ENCODE measurements at places on chromosomes 12 and 14. TPM values are rescaled to one million over a fixed set of nuclear protein-coding genes. Genes with fewer than 3 reads are reported as not detected.

DNA sequence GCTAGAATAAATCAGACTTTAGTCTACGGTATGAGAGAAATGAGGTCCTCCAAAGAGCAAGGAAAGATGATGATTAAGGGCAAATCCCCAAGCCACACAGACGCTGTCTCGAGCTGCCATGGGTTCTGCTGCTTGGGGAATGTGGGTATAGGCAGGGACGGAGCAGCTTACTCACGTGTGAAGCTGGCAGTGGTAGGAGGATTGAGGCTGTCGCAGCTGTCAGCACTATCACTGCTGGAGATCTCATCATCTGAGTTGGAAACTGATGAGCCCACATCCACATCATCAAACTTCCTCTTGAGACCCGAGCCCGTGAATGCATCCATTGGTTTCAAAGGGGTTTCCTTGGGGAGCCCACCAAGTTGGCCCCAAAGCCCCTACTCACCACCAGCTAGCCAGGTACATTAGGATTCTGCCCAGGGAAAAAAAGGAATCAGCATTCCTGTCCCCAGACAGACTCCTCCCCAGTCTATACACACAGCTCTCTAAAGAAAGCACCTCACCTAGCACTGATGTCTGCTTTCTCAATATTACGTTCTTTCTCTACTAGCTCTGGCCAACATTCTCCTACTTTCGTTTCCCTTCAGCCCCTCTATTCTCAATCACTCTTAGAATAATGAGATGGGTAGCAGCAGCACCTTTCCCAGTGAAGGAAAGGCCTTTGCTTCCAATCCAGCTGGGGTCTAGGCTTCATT is 7.0 kb downstream of the CSRNP2 start:
- no peak overlapping the region for H3K27ac ChIP-seq
- H3K36me3 ChIP-seq = no peaks in the 10 kb centered on the region
- DNase-seq = no peak
- H3K27me3 ChIP-seq = no peaks in the 10 kb centered on the region
- no peak overlapping the region for H3K4me3 ChIP-seq

- no peak for DNase-seq
- no peak overlapping the region for H3K27ac ChIP-seq
- no peaks in the 10 kb centered on the region for H3K27me3 ChIP-seq
- H3K4me3 ChIP-seq = no peak overlapping the region
- H3K36me3 ChIP-seq = no peaks in the 10 kb centered on the region
These were observed 113.4 kb downstream of the CRADD start for GRCh38 chr12:93790472-93791152.

DNA sequence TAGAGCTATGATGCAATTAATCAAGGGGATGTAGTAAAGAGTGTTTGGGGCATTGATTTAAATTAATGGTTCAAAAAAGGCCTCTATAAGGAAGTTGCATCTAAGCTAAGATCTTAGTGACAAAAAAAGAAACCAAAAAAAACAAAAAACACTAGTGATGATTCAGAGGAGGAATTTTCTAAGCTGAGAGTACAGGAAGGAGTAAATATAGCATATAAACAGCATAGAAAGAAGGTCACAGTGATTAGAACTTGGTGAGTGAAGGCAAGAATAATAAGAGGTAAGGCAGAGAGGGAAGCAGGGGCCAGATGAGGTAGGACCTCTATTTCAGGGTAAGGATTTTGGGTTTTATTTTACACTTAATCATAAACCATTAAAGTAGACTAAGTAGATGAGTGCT is 48.0 kb upstream of the PDZRN4 start:
- no peaks in the 10 kb centered on the region for H3K27me3 ChIP-seq
- no peak overlapping the region for H3K27ac ChIP-seq
- H3K4me1 ChIP-seq = no peaks in the 10 kb centered on the region
- H3K36me3 ChIP-seq = no peaks in the 10 kb centered on the region
- no peak overlapping the region for H3K4me3 ChIP-seq

DNA sequence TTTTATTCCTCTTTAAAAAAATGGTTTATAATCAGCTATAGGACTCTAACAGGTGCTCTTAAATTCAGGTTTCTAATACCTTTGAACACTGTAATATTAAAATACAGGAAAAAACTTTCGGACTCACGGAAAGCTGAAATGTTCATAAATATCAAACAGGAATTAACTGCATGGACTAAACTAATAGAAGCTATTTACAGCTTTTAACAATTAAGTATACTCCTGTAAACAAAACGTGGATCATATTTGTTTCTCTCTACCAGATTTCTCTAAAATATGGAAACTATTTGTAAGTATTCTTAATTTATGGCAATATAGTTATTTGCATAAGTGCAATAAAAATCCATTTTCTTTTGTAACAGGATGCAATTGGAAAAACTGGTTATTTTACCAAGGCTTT is 108.9 kb upstream of the RESF1 start:
- H3K36me3 ChIP-seq = no peaks in the 10 kb centered on the region
- H3K4me3 ChIP-seq = no peak overlapping the region
- H3K4me1 ChIP-seq = no peaks in the 10 kb centered on the region
- no peak overlapping the region for H3K27ac ChIP-seq

DNA sequence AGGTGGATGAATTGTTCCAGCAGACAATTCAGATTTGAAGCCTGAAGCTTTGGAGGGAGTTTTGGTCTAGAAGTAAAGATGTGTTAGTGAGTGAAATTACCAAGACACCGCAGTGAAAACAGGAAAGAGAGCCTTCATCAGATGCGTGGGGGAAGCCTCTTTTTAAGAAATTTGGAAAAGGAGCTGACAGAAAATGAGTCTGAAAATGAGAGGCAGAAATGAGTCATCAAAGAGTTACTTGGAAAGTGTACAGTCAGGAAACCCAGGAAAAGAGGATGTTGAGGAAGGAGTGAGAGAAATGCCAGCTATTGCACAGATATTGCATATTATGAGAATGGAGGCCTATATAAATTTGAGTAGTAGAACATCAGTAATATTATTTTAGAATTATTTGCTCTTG is 520.7 kb downstream of the NRXN3 start:
- H3K4me1 ChIP-seq = no peaks in the 10 kb centered on the region
- no peak overlapping the region for H3K27ac ChIP-seq
- DNase-seq = no peak
- H3K4me3 ChIP-seq = no peak overlapping the region
- H3K27me3 ChIP-seq = no peaks in the 10 kb centered on the region
- no peaks in the 10 kb centered on the region for H3K36me3 ChIP-seq

DNA sequence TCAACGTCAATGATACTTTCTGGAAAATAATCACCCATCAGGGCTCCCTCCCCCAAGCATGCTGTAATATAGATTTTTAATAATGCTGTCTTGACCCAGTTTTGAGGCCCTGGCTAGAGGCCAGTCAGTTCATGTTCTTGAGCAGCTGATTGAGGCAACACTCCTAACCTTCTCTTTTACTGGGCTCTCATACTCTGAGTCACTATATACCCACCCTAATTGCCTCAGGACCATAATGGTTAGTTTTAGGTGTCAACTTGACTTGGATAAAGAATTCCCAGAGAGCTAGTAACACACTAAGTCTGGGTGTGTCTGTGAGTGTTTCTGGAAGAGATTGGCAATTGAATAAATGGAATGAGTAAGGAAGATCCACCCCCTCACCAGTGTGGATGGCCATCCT is 527.0 kb upstream of the ATP2B1 start:
- H3K4me1 ChIP-seq = no peaks in the 10 kb centered on the region
- no peak overlapping the region for H3K4me3 ChIP-seq
- DNase-seq = no peak
- no peaks in the 10 kb centered on the region for H3K36me3 ChIP-seq
- H3K27ac ChIP-seq = no peak overlapping the region
- no peaks in the 10 kb centered on the region for H3K27me3 ChIP-seq

- H3K4me1 ChIP-seq = no peaks in the 10 kb centered on the region
- H3K36me3 ChIP-seq = no peaks in the 10 kb centered on the region
- H3K27me3 ChIP-seq = no peaks in the 10 kb centered on the region
- H3K4me3 ChIP-seq = no peak overlapping the region
- DNase-seq = no peak
These were observed 48.6 kb upstream of the RHOJ start for GRCh38 chr14:63155511-63156185.

- peaks cover 18% of the 10 kb centered on the region for H3K4me1 ChIP-seq
- H3K27ac ChIP-seq = peak overlapping the region; percentile 44
- no peak overlapping the region for H3K4me3 ChIP-seq
- H3K27me3 ChIP-seq = no peaks in the 10 kb centered on the region
These were observed 14.0 kb downstream of the EMP1 start for GRCh38 chr12:13210236-13211190.

- no peaks in the 10 kb centered on the region for H3K36me3 ChIP-seq
- H3K27me3 ChIP-seq = no peaks in the 10 kb centered on the region
- H3K27ac ChIP-seq = no peak overlapping the region
- H3K4me1 ChIP-seq = no peaks in the 10 kb centered on the region
- H3K4me3 ChIP-seq = no peak overlapping the region
- DNase-seq = no peak
These were observed 19.1 kb upstream of the RIN3 start for GRCh38 chr14:92494512-92494911.

GRCh38 chr14:105227346-105227745 is 21.0 kb upstream of the BTBD6 start:
- H3K27ac ChIP-seq = no peak overlapping the region

GRCh38 chr14:77230914-77231313 is 40.1 kb downstream of the NGB start:
- H3K27me3 ChIP-seq = no peaks in the 10 kb centered on the region
- no peak overlapping the region for H3K4me3 ChIP-seq
- H3K4me1 ChIP-seq = no peaks in the 10 kb centered on the region
- no peaks in the 10 kb centered on the region for H3K36me3 ChIP-seq
- DNase-seq = no peak
- no peak overlapping the region for H3K27ac ChIP-seq

GRCh38 chr14:54395716-54396115 is 1.1 kb upstream of the CDKN3 start:
- no peak overlapping the region for H3K27ac ChIP-seq
- H3K27me3 ChIP-seq = no peaks in the 10 kb centered on the region
- peaks cover 3% of the 10 kb centered on the region for H3K36me3 ChIP-seq
- no peak for DNase-seq

GRCh38 chr12:49678711-49679110 is 28.5 kb downstream of the FMNL3 start:
- H3K27me3 ChIP-seq = no peaks in the 10 kb centered on the region
- DNase-seq = no peak
- H3K36me3 ChIP-seq = no peaks in the 10 kb centered on the region
- no peaks in the 10 kb centered on the region for H3K4me1 ChIP-seq
- H3K27ac ChIP-seq = no peak overlapping the region
- H3K4me3 ChIP-seq = no peak overlapping the region

GRCh38 chr14:50007123-50007903 is 109.1 kb downstream of the VCPKMT start:
- no peaks in the 10 kb centered on the region for H3K27me3 ChIP-seq
- H3K27ac ChIP-seq = peak overlapping the region; percentile 75
- H3K36me3 ChIP-seq = no peaks in the 10 kb centered on the region
- no peak overlapping the region for H3K4me3 ChIP-seq

DNA sequence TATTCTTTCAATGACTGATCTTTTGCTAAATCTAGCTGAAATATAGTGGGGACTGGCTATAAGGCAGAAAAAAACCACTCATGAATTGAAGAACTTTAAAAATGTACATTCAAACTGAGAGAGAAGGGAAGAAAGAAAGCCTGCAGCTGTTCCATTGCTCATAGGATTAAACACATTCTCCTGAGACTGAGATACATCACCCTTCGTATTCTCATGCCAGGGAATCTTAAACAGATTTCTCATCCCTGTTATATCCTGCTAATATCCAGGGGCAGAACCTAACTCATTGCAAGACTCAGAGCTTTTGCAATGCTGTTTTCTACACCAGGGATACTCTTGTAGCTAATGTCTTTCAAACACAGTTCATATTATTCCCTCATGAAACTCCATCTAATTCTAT is 67.2 kb upstream of the ACSS3 start:
- no peak for DNase-seq
- H3K4me3 ChIP-seq = no peak overlapping the region
- no peaks in the 10 kb centered on the region for H3K27me3 ChIP-seq
- no peak overlapping the region for H3K27ac ChIP-seq
- H3K4me1 ChIP-seq = no peaks in the 10 kb centered on the region

DNA sequence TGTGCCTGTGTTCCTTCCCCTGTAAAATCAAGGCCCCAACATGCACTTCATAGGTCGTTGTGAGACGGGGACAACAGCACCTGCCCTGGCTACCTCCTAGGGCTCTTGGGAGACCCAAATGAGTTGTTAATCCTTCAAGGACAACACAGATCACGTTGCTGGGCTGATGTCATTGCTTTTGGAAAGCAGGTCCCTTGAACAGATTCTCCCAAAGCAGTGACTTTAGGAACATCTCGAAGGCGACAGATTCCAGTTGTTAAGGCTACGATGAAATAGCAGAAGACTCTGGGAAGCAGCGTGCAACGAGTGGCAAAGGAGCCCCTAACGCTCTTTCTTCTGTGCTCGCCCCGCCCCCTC is 26.2 kb upstream of the MAP1LC3B2 start:
- peak overlapping the region; percentile 91 for H3K27ac ChIP-seq
- H3K27me3 ChIP-seq = no peaks in the 10 kb centered on the region
- DNase-seq = no peak

DNA sequence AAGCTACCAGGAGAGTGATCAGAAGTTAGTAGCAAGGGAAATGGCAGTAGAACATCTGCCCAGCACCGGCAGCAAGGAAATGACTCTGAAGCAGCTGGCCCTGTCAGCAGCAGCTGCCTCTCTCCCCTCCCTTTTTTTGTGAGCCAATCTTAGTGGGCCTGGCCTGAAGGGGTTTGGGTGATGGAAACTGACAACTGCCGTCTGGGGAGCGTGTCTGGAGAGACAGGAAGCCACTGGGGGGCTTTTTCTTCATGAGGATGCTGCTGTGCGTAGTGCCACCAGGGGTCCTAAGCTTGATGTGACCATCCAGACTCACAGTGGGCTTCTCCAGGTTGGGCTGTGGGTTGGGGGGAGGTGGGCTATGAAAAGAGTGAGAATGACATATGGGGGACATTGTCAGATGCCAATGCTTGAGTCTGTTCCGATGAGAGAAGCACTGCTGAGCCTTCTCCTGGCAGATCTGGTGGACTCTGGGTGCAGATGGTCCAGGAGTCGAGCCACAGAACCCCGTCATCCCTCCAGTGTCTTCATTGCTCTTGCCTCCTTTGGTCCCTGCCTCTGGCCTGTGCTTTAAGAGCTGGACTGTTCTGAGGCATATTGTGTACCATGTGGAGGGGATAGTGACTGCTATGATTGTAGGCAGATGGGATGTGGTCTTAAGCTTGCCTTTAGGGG is 87.6 kb upstream of the HIF1A start:
- no peaks in the 10 kb centered on the region for H3K4me1 ChIP-seq
- H3K4me3 ChIP-seq = no peak overlapping the region
- no peaks in the 10 kb centered on the region for H3K27me3 ChIP-seq

GRCh38 chr14:90500665-90501370 is 104.0 kb downstream of the CALM1 start:
- no peaks in the 10 kb centered on the region for H3K4me1 ChIP-seq
- no peak overlapping the region for H3K4me3 ChIP-seq
- H3K27ac ChIP-seq = no peak overlapping the region
- H3K27me3 ChIP-seq = no peaks in the 10 kb centered on the region
- no peaks in the 10 kb centered on the region for H3K36me3 ChIP-seq

GRCh38 chr14:85662096-85662495 is 132.2 kb downstream of the FLRT2 start:
- no peak overlapping the region for H3K27ac ChIP-seq
- H3K4me3 ChIP-seq = no peak overlapping the region
- DNase-seq = no peak
- no peaks in the 10 kb centered on the region for H3K36me3 ChIP-seq

- no peak overlapping the region for H3K4me3 ChIP-seq
- no peaks in the 10 kb centered on the region for H3K4me1 ChIP-seq
- no peaks in the 10 kb centered on the region for H3K27me3 ChIP-seq
- H3K27ac ChIP-seq = no peak overlapping the region
- no peaks in the 10 kb centered on the region for H3K36me3 ChIP-seq
These were observed 185.9 kb downstream of the ITPR2 start for GRCh38 chr12:26647088-26647487.

Gene SLC6A15
- 0.36 TPM for total RNA-seq

Gene GYS2
- total RNA-seq = not detected

Gene ACVRL1
- total RNA-seq = 0.36 TPM

Gene SYT1
- 3.0 TPM for total RNA-seq

Gene MDGA2
- total RNA-seq = not detected

Gene COX8C
- not detected for total RNA-seq

Gene ITPR2
- 41.8 TPM for total RNA-seq

Gene CCDC175
- not detected for total RNA-seq

Gene HNF1A
- 0.26 TPM for total RNA-seq
